ENCODE measurements at places on chromosomes 5 and 9.

DNA sequence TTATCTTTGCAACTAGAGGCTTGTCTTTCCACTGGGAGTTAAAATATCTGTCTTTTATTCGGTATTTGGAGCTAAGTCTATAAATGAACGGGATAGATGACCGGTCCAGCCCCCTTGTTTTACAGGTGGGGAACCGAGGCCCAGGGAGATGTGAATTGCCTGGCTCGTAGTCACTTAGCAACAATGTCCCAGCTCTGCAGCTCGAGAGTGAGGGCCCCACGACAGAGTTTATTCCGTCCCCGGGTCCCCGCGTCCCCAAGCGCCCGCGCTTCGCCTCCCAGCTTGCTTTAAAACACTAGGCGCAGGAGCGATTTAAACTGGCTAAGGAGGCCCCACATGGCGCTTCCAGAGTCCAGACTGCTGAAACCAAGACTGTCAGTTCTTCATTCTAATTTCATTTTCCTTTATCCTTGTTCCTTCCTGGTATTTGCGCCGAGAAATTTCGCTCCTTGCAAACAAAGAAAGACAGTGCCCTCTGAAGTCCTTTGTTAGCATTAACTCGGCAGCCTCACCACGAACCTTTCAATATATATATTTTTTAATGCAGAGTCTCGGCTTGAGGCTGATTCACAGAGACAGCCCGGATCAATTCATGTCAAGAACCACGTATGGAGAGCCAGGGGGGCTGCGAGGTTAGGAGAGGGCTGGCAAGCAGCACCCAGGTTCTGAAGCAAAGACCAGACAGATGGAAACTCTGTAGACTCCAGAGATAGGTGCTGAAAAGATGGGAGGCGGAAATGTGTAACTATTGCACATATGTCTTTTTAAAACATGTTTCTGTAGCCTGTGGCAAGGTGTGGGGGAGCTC lies 1.4 kb upstream of the ENC1 start:
- peak; percentile 87 for DNase-seq

- DNase-seq = no peak
Measured at GRCh38 chr5:6178846-6179532, 199.4 kb downstream of the MED10 start.

DNA sequence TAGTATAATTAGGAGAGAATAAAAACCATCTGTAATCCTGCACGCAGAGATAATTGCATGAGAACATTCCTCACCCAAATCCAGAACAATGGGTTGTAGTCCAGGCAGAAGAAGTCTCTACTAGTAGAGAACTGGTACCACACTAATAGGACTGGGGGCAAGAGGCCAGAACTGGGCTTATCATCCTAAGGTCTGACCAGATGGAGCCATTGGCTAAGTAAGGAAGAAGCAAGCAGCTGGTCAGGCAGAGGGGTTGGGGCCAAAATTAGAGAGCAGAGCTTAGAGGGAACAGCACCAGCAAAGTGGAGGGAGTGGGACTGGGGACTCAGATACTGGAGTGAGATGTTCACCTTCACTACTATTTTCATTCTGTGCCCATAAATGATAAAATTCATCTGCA lies 35.4 kb upstream of the MAP1B start:
- DNase-seq = no peak

DNA sequence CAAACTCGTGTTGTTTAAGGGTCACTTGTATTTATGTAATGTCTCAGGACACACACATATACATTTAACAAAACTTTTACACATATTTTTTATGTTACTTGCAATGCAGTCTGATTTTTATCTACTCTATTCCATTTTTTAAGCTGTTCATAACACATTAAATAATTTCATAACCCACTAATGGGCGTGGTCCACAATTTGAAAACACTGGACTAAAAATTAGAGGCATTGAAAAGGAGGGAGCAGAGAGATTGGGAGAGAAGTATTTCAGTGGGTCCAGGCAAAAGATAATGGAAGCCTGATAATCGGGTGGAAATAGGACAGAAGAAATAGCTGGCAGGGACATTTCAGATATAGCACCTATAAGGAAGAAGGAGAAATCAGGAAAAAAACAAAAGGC lies 597.3 kb upstream of the CLINT1 start:
- no peak for DNase-seq

- DNase-seq = peak; percentile 97
Measured at GRCh38 chr5:71601222-71602026, 14.3 kb downstream of the MCCC2 start.

DNA sequence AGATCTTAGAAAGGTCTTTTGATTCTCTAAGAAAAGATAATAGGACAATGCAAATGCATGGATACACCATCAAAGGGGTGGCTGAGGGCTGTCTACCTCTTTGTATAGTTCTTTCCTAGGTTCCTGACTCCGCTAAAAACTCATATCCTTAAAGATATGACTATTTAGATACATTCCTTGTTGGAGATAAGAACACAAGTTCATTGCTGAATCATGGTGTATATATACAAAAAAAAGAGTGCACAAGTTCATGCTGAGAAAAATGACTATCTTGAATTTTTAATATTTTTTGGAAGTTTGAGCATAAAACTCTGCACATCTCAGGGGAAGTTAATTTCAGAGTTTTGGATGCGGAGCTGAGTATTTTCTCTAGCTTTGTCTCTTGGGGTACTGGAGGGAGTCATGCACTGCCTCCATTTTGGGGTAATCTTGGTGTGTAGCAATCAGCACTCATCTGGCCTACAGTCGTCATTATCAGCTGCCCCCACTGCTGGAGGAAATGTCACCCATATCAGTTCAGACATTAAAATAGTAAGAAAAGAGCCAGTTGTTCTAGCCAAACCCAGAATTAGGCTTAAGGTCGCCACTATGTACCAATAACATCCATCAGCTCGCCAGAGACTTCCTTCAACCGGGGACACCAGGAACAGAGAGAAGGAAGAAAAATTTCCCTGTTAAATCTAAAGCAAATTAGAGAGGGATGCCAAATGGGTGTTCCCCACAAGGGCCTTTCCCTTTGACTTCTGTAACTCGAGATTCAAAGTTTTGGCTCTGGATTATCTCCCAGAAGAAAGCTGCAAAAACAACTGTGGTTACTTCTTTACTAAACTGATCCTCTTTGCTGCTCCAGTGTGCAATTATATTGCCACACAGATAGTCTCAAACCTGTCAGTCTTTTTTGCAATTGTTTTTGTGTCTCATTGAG lies 49.0 kb downstream of the PTTG1 start:
- DNase-seq = no peak

- no peak for DNase-seq
Measured at GRCh38 chr9:33698267-33698666, 97.1 kb upstream of the PRSS3 start.

DNA sequence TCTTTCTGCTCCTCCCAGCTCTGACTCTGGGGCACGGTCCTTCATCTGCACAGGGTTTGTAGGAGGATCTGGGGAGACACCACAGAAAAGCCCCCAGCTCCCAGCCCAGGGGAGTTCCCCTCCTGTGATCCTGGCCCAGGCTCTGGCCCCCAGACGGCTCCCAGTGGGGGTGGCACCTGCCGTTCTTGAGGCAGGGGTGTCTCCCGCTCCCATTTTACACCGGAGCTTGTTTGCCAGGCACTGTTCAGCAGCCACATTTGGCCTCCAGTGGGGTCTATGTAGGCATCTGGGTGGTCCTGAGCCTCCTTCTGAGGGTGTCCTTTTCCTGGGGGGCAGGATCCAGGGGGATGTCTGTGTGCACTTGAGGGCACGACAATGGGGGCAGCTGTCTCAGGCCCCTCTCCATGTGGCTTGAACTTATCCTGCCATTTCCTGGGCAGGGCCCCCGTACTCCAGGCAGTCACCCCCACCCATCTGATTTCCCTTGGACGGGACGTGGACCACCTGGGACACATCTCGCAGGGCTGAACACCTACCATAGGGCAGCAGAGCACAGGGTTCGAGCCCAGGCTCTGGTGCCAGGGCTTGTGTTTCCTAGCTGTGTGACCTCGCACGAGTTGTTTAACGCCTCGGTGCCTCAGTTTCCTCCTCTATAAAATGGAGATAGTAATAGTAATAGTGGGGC lies 275.0 kb upstream of the MVB12B start:
- DNase-seq = no peak

GRCh38 chr5:134206627-134207160 lies 19.2 kb downstream of the PPP2CA start:
- DNase-seq = no peak

GRCh38 chr9:3479514-3480352 lies 46.1 kb downstream of the RFX3 start:
- peak; percentile 21 for DNase-seq

GRCh38 chr5:88144219-88145001 lies 124.2 kb downstream of the TMEM161B start:
- DNase-seq = no peak

DNA sequence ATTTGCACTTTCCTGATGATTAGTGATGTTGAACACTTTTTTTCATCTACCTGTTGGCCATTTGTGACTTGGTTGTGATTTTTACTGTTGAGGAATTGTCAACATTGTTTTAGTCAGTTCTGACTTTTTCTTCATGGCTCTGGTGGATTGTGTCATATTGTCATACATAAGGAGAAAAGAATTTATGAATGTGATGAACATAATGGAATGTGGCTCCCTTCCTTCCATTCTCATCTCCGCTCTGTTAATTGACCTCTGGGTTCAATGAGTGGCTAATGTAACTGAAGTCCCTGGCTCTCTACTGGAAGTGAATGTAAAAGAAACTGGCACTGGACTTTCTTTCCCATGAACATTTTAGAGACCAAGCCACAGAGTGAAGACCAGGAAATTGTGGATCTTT lies 49.2 kb downstream of the KIAA1958 start:
- DNase-seq = no peak

DNA sequence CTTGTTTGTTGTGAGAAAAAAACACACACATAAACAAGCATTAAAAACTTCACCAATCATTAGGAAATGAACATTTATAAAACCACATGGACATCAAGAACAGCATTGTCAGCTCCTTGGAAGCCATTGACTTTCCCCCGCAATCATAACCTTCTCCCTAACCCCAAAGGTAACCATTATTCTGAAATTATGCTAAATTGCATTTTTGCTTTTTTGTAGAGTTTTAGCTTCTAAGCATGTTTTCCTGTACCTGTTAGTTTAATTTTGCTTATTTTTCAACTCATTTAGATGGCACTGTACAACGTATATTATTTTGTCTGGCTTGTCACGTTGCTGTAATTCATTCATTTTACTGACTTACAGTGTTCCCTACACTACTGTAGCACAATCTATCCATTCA lies 36.8 kb downstream of the PDE6A start:
- DNase-seq = no peak

DNA sequence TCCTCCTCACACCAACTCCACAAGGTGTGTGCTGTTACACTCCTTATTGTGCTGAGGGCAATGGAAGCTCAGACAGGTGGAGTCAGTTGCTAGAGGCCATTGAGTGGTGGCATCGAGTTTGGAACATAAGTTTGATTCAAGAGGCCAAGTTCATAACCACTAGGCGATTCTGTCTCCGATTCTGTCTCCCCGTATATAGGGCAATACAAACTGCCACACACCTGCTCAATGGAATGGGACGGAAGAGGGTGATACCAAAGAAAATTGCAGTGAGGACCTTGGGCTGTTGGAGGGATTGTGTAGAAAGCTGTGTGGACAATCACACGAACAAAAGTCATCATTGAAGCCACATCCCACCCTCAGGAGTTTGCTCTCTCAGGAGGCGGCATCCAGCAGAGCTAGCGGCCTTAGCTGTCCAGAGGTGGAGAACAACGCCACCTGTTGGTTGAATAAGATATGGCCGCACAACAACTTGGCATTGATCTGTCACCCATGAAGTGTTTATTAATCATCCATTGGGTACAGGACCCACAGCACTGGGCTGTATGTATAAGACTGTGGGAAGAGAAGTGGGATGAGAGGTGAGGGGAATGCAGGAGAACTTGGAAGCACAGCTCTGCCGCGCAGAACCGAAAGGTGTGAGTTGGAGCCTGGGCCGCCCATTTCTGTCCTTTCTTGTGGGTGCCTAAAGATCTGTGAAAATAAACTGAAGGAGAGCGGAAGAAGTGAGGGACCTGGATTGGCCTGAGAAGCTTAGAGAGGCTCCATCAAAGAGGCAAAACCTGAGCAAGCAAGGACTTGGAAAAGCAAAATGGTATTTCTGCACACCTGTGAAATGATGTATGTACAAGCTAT lies 16.1 kb upstream of the NEUROG1 start:
- peak; percentile 82 for DNase-seq

GRCh38 chr5:38433160-38433861 lies 123.1 kb downstream of the LIFR start:
- DNase-seq = no peak

GRCh38 chr9:96868709-96869108 lies 14.4 kb upstream of the ZNF782 start:
- DNase-seq = peak; percentile 79

GRCh38 chr9:111843971-111844370 lies 49.2 kb upstream of the SHOC1 start:
- DNase-seq = peak; percentile 93

DNA sequence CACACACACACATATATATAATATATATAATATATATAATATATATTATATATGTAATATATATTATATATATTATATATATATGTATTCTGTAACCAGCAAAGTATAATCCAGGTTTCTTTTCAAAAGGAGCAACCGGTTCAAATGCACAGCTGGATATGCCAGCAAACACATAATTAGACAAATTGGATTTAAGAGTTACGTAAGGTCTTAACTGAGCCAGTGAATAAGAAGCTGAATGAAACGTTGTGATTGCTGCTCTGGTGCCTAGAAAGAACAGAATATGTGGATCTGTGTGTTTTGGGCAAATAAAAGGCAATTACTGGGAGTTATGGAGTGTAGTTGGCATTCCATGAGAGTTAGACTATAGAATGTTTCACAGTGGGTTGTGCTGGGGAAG lies 178.1 kb downstream of the SLF1 start:
- no peak for DNase-seq

GRCh38 chr5:120464627-120465435 lies 731 bp downstream of the PRR16 start:
- peak; percentile 34 for DNase-seq

- DNase-seq = no peak
Measured at GRCh38 chr5:35058374-35058788, 10.6 kb upstream of the AGXT2 start.

- DNase-seq = no peak
Measured at GRCh38 chr5:93058309-93058708, 522.7 kb downstream of the NR2F1-AS1 start.

GRCh38 chr9:131214876-131215275 lies 61.4 kb downstream of the FAM78A start:
- DNase-seq = no peak

GRCh38 chr9:129944506-129945116 lies 98.4 kb downstream of the FNBP1 start:
- DNase-seq = peak; percentile 15

DNA sequence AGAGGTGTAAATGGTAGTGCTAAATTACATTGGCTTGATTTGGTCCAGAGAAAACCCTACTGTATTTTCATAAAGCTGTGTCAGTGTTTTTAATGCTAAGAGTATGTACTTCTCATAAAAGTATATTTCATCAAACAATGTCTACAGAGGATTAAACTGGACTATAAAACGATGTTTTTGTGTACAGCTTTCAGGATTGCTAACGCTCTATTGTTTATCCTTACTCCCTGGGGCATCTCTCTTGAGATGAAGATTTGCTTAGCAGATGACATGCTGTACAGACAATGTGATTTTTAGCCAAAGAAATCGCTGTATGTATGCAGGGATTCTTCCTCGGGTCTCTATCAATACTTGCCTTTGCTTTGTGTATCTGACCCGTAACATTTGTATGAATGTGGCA lies 216.0 kb downstream of the FBXL7 start:
- DNase-seq = no peak

Measured in epithelial cell of esophagus (primary cell).